ENCODE measurements at places on chromosomes 6 and 20.
A peak's percentile ranks its signal among the peaks of the same experiment; 100 is the strongest.

GRCh38 chr6:53524455-53524815 is 20.5 kb downstream of the GCLC start:
- DNase-seq, result no peak

GRCh38 chr20:33666293-33667244 is at the start of gene ACTL10:
TSS of gene ACTL10 (plus strand) at chr20:33666943. CDS start at chr20:33667498, 555 bp downstream.
- peak; percentile 66 for DNase-seq

DNA sequence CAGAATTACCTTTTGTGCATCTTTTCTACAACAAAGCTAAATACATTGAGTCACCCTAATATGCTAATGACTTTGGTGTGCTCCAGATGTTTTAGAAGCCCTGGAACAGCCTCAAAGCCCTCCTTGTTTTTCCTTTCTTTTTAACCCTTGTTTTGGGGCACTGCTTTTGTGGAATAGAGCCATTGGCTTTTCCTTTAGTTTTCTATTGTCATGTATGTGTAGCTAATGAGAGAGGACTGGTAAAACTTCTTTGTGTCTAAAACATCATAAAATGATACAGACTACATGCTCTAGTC is 158.8 kb downstream of the JARID2 start:
- no peak for DNase-seq

DNA sequence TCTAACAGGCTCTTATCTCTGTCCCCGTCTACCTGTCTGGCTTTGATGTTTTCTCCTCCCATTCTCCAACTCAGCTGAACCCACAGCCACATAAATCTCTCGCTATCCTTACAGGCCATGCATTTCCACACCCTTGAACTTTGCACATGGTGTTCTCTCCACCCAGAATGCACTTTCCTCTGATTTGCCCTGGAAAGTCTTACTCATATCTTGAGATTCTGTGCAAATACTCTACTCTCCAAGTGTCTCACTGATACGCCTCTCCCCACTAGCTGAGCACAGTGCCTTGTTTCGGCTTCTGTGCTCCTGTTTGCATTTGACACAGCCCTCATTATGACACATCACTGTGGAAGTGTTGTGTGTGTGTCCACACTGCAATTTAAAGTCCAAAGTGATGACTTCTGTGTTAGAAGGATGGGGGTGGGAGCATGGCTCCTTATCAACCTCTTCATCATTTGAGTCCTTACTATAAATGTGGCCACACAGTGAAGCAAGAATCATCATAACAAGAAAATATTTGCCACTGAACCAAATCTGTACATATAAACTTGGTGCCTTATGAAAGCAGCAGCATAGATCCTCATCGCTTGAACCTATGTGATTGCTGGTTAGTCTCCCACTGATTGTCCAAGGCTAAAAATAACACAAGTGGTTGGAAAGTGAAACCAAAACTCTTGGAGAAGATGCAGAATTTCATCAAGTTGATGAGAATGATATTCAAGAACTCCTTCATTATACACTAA is 5.5 kb upstream of the PRELID3B start:
- no peak for DNase-seq

GRCh38 chr6:110207652-110208051 is 27.4 kb downstream of the CDC40 start:
- DNase-seq, result no peak

GRCh38 chr6:89082486-89082891 is 1.9 kb downstream of the PNRC1 start:
- DNase-seq, result no peak

DNA sequence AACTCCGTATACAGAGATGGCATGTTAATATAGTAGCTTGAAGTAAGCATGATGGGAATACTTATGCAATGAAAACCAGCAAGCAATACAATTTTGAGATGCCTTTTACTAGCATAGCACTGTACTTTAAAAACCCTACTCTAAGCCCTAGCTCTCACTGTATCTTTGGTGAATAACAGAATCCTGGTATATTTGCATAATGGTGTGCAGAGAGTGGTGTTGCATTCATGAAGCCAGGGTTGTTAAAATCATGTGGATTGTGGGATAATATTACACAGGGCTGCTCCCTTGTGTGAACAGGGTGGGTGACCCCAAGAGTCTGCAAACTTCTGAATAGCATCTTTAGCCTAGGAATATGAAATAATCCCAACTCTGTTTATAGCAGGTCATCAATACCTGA is 105.2 kb upstream of the BMP2 start:
- no peak for DNase-seq

GRCh38 chr6:13796781-13797180 is 17.6 kb downstream of the MCUR1 start:
- DNase-seq, result no peak

- peak; percentile 27 for DNase-seq
These were observed 99.1 kb downstream of the CDH26 start for GRCh38 chr20:60057123-60057865.

DNA sequence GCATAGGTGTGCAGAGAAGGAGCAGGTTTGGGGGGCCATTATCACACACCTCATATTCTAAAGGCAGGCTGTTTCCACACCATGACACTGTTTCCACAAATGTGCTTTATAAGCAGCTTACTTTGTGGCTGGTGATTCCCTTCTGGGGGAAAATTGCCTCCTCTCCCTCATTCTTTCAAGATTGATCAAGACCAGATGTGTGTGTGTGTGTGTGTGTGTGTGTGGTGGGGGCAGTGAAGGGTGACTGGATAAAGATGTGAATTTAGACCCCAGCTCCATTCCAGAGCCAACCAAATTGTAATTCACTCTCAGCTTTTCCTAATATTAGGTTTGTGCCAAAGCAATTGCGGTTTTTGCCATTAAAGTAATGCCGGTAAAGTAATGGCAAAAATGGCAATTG is 45.6 kb downstream of the EDN3 start:
- no peak for DNase-seq

DNA sequence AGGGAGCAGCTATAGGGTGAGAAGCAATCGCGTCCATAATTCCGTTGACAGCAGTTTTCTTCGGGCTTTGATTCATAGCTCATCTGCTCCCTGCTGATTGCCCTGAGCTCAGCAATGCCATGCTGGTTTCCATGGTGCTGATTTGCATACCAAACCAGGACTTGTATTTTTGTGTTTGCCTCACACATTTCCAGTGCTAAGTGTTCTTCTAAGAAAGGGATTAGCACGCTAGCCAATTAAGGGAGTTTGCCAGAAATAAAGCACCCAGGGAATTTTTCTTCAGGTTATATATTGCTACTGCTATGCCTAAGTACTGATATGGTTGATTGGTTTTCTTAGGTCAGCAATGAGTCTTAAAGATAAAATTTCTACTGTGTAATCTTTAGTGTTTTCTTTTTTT is 177.6 kb downstream of the PLCB1 start:
- no peak for DNase-seq

GRCh38 chr20:57904314-57905105 is 194.7 kb upstream of the PMEPA1 start:
- DNase-seq, result no peak

- no peak for DNase-seq
These were observed 26.3 kb upstream of the FYN start for GRCh38 chr6:111899531-111899930.

DNA sequence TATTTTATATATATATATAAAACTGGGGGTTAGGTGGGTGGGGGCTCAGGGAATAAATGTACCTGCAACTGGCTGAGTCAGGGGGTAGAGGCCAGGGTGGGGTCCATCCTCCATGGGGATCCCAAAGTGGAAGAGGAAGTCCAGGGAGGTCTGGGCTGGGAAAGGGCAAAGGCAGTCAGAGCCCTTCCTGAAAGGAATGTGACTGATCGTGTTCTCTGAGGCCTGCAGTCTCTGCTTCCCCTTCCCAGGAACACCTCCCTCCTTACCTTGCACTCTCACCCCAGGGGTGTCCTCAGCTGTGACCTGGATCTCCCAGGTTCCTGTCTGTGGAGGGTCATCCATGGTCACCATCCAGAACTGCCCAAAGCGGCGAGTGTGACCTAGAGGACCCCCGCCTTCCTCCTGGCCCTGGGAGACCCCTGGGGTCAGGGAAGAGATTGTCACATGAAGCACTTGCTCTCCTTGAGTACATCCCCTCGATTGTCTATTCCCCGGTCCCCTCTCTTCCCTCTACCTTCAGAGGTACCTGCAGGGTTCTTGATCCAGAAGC is 4.7 kb downstream of the SAPCD1 start:
- DNase-seq, result no peak

- peak; percentile 36 for DNase-seq
These were observed 118.4 kb upstream of the SGK1 start for GRCh38 chr6:134436281-134436815.

DNA sequence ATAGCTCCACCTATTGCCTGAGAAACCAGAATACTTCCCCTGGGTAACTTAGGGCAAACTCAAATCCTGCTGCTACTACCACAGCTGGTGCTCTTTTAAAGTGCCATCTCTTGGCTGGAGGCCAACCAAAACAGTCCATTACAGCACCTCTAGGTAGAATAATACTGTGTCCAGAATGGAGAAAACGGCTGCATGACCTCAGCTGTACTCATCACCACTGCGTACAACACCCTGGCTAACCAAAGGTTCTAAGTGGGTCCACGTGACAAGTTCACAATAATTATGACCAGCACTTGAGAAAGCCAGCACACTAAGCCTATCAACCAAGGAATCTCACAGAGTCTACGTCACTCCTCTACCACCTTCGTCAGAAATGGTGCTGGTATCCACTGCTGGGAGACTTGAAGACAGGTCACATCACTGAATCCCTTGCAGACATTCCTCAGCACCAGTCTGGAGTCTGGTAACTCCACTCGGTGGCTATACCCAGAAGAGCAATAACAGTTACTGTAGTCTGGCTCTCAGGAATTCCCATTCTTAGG is 40.9 kb upstream of the PKIB start:
- DNase-seq, result no peak

- no peak for DNase-seq
These were observed 29.8 kb upstream of the PKIG start for GRCh38 chr20:44552568-44552949.

GRCh38 chr20:10040070-10040975 is 5.5 kb downstream of the ANKEF1 start:
- DNase-seq, result no peak

DNA sequence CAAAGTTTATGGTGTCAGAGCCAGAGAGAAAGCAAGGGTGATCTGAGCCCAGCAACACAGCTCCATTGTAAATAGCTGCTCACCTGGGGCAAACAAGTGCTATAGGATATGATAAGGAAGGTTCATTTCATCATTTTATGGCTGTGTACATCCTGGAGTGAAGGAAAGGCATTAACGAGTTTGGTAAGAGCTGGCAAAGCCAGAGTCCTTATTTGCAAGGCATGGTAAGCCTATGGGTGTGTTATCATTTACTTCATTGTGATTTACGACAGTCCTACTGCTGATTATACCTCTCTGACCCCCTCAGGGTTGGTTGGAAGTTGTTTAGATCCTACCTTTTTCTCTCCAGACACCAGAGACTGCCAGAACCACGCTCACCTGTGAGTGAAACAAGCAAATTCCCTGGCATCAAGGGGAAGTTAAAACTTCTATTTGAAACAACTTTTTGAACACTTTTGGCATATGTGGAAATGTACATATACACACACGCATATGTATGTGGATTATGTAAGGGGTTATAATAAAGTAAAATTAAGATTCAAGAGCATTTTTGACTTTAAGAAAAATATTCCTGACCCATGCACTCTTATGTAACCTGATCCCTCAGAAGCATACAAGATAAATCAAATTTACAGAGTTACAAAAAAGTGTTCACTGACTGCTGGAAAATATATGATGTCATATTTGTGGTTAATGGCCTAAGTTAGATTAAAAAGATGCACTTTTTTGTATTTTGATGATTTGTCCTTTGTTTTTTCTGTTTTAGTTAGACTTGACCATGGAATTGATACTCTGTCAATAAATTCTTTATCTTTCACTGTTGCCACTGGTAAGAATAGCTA is 40.4 kb upstream of the EDN1 start:
- DNase-seq, result no peak

DNA sequence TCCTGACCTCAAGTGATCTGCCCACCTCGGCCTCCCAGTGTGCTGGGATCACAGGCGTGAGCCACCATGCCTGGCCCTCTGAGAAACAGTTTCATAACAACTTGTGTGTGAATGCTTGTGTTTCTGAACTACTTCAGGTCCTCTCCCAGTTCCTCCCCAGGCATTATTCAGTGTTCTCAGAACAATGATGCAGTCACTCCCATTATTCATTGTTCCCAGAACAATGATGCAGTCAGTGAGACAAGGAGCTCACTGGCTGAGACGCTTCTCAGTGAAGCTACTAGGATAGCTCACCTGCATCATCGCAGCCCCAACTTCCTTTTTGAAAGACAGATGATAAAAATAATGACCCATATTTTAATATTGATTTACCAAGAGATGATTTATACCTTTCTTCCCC is 71.5 kb downstream of the NDUFAF5 start:
- no peak for DNase-seq

DNA sequence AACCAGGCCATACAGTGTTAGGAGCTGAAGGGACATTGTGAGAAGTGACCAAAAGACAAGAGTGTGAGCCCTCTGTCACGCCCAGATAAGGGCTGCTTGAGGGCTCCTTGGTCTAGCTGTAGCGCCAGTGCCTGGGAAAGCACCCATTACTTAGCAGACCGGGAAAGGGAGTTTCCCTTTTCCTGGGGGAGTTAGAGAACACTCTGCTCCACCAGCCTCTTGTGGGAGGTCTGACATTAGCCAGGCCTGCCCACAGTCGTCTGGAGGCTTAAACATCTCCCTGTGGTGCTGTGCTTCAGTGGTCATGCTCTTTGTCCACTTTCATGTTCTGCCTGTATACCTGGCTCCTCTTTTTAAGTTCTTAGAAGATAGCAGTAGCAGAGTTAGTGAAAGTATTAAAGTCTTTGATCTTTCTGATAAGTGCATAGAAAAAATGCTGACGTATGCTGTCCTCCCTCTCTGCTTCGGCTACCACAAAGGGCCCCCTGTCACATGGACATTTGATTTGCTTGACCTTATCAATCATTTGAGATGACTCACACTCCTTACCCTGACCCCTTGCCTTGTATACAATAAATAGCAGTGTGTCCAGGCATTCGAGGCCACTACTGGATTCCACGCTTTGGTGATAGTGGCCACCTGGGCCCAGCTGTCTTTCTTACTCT is 201.5 kb upstream of the ECI2 start:
- DNase-seq, result no peak

- peak; percentile 82 for DNase-seq
These were observed at the start of the genes RPRD1B and TTI1 for GRCh38 chr20:38033330-38034107. TSS of gene RPRD1B (plus strand) at chr20:38033746. CDS start at chr20:38033948, 202 bp downstream. TSS of gene TTI1 (minus strand) at chr20:38033456. CDS start at chr20:38013816, 19,640 bp downstream.

All from activated T-helper 1 cell treated with Interleukin-2 at 50 U/mL for 16 hours (primary cell).